NCI-H510A treated with DMSO at 0.1 percent for 48 hours (cell line): ENCODE measurements at places on chromosomes 4 and X.

DNA sequence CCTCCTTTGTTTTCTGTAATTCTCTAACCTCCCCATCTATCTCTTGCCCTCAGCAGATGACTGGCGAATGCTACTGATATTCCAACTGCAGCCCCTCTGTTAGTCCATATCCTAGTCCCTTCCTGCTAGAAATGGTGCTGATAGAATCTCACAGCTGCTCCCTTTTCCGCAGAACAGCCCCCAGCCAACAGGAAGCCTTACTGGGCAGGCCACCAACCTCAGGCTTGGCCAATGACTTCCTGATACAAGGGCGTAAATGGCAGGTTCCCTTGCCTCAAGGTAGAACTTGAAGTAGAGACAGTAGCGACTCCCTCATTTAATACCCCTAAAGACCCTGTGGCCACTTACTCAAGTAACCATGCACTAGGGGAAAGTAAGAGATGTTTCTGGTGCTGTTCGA lies 26.7 kb upstream of the SLC2A9 start:
- no peak for DNase-seq

GRCh38 chr4:168598191-168598590 lies 101.3 kb downstream of the PALLD start:
- no peak for DNase-seq

- DNase-seq = peak; percentile 47
Observed at GRCh38 chr4:76995776-76996175, 46.2 kb downstream of the SEPTIN11 start.

GRCh38 chrX:13699183-13699826 lies 10.4 kb downstream of the RAB9A start:
- DNase-seq = no peak

- no peak for DNase-seq
Observed at GRCh38 chrX:39758791-39759525, 338.8 kb downstream of the BCOR start.

DNA sequence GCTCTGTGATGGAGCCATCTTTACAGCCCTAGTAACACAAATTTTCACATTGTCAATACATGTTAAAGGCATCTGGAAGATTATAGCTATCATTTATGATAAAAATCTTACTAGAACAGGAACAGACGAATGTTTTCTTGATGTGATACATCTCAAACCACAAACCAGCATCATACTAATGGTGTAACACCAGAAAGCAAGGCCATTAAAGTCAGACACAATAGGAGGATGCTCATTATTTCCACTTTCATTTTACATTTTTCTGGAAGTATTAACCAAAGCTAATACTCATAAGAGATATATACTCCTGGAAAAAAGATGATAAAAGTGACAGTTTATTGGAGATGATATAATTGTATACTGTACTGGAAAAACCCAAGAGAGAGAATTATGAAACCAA lies 5.3 kb downstream of the AKAP14 start:
- no peak for DNase-seq

- DNase-seq = no peak
Observed at GRCh38 chr4:24303926-24304325, 280.4 kb downstream of the DHX15 start.

DNA sequence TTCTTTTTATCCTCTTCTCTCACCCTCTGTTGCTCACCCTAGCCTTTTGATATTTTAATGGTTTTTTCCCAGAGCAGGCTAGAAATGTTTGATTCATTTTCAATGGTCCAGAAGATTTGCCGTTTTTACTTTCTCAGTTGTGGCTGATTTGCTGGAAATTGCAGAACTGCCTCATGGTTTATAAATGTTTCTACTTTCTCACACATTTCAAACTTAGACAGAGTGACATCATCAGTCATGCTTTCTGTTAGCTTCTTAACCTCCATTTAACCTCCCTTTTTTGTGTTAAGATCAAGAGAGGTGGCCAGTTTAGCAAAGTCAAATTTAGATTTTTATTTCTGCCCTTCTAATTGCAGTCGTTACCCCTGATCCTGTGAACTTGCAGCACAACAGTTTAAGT lies 8.7 kb downstream of the RXFP1 start:
- no peak for DNase-seq

GRCh38 chr4:129344058-129344457 lies 248.1 kb downstream of the C4orf33 start:
- peak; percentile 47 for DNase-seq

DNA sequence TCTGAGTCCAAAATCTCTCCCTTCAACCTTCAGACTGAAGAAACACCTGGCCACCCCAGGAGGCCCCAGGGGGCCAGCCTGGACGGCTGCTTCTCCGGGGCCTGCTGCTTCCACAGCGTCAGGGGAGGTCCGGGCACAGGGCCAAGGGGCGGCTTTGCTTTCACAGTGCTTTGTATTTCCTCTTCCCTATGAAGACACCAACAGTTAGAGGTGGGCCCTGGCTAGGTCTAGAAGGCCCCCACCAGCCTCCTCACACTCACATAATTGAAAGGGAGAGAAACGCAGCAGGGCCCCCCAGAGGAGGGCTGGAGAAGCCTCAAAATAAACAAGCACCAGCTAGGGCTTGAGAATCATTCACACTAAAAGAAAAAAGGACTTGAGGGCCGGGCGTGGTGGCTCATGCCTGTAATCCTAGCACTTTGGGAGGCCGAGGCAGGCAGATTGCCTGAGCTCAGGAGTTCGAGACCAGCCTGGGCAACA lies 17.8 kb downstream of the SCD5 start:
- DNase-seq = peak; percentile 90

GRCh38 chrX:148284056-148284455 lies 216.4 kb upstream of the AFF2 start:
- no peak for DNase-seq

DNA sequence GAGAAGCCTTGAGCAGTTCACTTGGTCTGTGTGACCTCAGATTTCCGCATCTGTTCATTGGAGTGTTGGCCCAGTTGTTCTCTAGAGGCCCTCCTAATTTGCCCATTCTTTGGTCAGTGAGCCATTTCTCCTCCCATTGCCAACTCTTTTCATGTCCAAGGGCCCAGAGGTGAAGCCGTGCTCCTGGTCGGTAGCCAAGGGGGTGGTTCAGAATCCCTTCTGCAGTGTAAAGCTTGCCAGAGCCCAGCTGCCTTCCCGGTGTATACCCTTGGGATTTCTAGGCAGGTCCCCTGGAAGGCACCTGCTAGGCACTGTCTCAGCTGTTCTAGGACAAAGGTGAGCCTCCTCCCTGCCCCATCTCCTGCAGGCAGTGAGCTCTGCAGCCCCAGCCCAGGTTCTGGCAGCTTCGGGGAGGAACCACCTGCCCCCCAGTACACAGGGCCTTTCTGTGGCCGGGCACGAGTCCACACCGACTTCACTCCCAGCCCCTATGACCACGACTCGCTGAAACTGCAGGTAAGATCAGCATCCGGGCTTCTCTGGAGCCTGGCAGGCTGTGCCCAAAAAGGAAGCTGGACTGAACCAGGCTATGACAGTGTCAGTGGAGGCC lies 12.3 kb downstream of the SASH3 start:
- DNase-seq = no peak

DNA sequence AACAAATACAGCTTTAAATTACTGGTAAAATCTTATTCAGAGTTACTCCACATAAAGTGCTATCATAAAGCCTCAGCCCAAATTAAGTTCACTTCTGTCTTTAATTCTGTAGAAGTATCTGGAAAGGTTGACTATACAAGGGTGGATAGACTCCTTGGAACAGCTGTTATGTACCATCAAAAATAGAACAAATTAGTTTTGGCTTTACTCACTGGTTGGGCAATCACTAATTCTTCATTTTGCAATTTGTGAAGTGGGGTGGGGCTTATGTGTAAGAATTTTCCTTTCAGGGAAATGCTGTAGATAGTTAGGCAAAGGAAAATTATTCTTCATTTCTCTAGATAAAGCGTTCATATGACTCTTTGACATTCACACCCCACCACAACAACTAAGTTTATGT lies 7.8 kb downstream of the DIAPH2 start:
- no peak for DNase-seq

DNA sequence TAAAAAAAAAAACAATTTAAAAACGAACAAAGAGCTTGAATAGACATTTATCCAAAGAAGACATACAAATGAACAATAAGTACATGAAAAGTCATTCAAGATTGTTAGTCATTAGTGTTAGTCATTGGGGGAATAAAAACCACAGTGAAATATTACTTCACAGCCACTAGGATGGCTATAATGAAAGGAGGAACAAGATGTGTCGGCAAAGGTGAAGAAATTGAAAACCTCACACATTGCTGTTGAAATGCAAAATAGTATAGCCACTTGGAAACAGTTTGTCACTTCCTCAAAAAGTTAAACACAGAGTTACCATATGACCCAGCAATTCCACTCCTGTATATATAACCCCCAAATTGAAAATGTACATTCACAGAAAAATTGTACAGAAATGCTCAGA lies 45.2 kb upstream of the SLC39A8 start:
- no peak for DNase-seq

DNA sequence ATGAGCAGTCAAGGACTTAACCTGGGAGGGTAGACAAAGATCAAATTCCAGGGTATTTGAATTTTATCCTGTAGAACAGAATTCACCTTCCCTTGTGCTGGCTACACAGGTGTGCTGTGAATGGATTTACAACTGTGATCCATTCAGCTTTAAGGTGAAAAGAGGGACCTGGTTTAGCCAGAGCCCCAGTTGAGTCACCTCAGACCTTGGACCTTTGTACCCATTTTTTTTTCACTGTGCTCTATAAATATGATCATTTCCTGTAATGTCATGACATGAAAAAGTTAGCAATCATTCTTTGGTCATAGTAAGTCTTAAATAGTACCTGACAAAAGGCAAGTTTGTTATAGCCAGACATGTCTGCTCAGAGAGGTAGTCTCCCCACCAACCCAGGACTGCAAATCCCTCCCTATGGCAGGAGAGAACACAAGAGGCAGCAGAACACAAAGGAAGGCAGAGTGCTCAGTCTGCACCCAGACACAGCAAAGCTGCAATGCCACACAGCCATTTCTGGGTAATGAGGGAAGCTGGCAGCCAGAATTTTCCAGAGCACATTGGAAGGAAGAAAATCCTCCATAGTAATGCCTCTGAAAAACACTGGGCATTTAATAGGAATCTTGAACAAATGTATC lies 77.9 kb downstream of the CXXC4 start:
- DNase-seq = no peak

DNA sequence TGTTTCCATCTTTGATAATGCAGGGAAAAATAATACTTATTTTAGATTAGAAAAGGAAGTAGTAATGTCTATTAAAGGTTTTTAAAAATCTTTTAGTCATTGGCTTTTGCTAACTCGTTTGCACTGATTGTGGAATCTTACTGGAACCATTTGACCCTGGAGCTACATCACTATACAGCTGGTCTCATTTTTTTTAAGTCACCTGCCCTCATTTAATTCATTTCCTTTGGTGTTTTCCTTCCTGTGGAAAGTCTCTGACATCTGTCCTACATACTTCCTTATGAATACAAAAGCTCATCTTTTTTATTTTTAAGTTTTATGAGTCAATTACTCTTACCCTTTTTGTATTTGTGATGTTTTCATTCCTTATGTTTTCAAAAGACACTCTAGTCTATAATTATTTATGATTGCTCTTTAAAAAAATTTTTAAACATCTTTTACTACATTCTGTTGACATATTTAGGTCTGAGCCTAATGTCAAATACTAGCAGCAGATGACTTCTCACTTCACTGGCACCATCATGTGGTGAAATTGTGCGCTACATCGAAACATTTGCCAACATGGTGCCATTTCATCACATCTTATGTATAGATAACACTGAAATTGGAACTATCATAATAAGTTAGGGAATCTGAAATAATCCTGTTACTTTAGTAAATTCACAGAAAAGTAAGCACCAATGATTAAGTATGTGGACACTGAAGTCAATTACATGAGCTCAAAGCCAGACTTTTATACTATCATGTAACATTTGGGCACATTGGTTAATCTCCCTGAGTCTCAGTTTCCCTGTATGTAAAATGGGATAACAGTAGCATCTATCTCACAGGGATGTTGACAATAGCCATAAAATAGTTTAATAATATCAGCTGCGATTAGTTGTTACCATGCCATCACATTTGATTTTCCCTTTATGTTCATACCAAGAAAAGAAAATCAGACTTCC lies 9.4 kb upstream of the MMAA start:
- DNase-seq = peak; percentile 47

DNA sequence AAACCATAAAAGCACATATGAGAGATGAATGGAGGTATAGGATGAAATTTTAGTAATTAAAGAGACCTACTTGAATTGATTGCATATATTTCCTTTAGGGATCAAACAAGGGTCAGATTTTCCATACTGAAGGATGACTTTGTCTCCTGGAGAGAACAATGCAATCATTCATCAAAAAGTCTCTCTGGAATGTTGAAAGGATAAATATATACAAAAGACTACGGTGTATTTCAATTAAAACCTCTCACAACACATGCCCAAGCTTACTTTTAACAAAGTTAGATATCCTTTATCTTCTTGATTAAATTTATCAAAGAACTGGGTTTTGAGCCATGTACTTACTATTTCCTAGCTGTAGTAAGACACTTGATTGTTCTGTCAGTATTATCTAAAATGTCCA lies 36.8 kb upstream of the ADH7 start:
- DNase-seq = no peak

- DNase-seq = no peak
Observed at GRCh38 chr4:34633241-34633640, 1611.1 kb downstream of the ARAP2 start.

DNA sequence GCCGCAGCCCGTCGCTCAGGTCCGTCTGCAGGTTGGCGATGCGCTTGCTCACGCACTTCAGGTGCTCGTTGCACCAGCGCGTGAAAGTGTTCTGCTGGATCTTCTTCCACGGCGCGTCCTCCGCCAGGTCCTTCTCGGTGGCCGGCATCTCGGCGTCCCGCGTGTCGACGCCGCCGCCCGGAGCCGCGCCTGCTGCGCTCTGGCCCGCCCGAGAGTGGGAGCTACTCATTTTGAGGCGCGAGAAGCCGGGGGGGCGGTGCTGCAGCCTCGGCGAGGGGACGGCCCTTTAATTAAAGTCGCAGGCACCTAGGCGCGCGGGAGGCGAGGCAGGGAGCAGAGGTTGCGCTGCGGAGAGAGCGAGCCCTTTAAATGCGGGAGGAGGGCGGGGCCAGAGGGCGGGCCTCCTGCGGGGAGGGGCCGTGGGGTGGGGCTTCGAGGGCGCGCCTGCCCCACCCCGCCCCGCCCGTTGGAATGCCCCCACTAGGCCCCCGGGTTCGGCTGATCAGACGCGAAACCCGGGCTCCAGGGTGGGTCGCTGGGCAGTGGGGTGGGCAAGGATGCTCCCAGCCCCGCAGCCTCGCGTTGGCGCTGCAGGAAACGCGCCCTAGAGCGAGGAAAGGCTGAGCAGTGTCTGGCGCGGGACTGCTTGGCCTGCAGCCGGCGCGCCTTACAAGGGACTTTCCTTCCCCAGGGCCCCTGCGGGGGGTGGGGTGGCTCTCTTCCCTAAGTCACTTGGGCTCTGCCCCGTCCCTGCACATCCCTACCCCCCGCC lies 3.2 kb downstream of the FLNA start:
- DNase-seq = peak; percentile 80

- DNase-seq = peak; percentile 34
Observed at GRCh38 chrX:16869393-16870094, 618 bp downstream of the RBBP7 start.
